ENCODE measurements at places on chromosomes 3 and 15.
A peak's percentile ranks its signal among the peaks of the same experiment; 100 is the strongest.

DNA sequence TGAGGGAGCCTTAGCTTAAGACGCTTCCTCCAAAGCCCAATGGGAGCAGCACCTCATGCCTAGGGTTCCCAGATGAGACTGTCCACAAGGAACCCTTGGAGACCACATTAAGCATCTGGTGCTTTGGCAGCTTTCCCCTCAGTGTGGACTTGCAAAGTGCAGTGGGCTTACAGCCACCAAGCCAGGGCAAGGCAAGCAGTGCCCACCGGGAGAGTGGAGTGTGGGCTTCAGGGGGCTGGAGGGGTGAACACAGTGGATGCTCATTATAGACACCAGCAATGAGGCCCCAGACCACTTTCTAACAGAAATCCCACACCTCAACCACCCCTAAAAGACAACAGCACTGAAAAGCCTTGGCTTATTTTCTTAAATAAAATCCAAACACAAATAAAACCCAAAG lies 9.1 kb upstream of the MUSTN1 start:
- DNase-seq, result no peak

GRCh38 chr15:41832875-41833274 lies 5.0 kb downstream of the JMJD7 start:
- DNase-seq, result no peak

GRCh38 chr15:92288755-92289154 lies 104.9 kb upstream of the ST8SIA2 start:
- no peak for DNase-seq

- DNase-seq, result peak; percentile 1
These were observed 37.5 kb downstream of the TTC23 start for GRCh38 chr15:99211926-99212325.

DNA sequence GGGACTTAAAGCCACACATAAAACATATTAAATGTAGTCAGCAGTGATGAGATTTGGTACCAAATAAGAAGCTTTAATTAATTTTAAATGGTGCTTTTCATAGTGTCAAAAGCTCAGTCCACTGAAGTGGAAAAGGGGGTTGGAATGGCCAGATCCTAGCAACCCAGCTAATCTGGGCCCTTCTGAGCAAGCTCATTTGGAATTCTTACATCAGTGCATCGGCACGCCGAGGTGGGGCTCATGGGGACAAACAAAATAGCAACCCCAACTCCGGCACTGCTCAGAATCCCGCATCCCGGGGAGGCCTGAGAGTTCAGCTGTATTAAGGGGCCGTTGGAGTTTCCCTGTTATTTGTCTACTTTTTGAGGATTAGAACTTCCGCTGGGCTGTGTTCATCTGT lies 526.4 kb downstream of the SOX2 start:
- peak; percentile 47 for DNase-seq

GRCh38 chr3:16432714-16433113 lies 80.8 kb downstream of the RFTN1 start:
- DNase-seq, result no peak

DNA sequence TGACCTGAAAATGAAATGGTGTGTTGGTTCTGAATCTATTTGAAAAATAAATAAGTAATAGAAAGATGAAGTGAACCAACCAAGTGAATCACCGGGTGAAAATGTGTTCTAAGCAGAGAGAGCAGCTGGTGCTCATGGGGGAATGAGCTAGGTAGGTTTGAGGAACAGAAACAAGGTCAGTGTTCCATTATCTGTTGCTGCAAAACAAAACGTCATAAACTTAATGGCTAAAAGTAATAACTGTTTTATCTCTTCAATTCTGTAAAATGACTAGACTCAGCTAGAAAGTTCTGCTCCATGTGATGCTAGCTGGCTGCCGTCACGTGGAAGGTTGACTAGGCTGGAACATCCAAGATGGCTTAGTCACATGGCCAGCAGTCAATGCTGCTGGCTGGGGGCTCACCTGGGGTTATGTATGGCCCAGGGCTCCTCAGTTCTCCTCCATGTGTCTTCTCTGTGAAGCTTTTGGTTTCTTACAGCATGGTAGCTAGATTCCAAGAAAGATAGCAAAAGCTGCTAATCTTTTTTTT lies 13.3 kb upstream of the SH3BP5 start:
- no peak for DNase-seq

DNA sequence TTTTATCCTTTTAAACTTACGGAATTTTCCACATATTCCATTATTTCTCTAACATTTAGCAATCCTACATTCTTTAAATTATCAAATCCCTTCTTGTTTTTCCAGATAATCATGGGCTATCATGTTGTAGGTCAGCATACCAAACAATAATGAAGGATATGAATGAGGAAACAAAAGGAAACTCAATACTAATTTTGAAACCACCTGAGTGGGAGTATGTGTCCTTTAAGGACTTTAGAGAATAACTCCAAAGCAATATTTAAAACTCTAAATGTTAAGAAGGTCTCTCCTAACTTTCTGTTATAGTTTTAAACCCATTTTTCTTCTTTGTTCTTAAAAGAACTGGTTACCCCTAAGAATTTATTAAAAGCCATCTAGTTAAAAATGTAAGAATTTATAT lies 43.0 kb downstream of the TP53BP1 start:
- no peak for DNase-seq

DNA sequence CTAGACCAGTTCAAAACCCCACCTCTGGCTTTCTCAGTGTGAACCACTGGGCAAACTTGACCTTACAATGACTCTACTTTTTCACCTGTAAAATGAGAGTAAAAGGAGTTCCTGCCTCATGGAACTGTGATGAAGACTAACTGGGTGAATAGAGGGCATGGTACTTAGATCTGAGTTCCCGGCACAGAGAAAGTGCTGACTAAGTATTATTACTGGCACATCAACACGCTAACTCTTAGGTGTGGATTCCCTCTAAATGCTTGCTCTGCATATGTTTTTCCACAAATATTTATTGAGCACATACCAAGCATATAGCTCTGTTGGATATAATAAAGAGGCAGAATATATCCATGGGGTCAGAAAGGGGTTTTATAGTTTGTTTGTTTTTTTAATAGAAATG lies 437.8 kb downstream of the MAGI1 start:
- no peak for DNase-seq

- DNase-seq, result no peak
These were observed 136.9 kb downstream of the NUP210 start for GRCh38 chr3:13282986-13283876.

DNA sequence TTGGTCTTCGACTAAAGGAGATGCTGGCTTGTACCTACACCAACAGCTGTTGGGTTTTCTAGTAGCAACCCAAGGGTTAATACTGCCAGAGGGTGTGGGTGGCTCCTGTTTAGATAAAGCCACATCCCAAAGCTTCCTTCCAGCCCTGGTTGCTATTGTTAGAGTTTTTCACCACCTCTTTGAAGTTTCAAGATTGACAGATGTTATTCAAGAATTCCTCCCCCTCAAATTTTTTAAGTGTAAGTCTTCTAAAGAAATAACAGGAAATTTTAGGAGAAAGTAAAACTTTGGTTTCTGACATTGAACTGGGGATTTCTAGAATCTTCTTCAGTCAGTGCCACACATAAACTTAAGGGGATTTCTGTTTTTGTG lies 60.9 kb downstream of the TGFBR2 start:
- no peak for DNase-seq

DNA sequence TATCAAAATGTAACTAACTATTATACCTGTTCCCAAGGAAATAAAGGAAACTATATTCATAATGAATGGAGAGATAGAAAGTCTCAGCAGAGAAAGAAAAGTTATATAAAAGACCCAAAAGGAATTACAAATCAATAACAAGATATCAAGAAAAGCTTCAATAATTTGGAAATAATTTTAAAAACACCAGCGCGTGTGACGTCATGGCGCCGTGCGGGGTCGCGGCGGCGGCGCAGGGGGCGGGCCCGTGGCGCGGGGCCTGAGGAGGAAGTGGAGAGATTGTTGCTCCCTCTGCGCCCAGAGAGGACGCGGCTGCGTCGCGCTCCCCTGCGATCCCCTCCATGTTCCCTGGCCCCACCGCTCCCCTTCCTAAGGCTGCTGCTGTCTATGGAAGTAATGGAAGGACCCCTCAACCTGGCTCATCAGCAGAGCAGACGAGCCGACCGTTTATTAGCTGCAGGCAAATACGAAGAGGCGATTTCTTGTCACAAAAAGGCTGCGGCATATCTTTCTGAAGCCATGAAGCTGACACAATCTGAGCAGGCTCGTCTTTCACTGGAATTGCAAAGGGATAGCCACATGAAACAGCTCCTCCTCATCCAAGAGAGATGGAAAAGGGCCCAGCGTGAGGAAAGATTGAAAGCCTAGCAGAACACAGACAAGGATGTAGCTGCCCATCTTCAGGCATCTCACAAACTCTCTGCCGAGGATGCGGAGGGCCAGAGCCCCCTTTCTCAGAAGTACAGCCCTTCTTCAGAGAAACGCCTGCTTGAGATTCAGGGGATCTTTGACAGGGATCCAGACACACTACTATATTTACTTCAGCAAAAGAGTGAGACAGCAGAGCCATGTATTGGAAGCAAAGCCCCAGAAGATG lies 4.1 kb downstream of the XCR1 start:
- DNase-seq, result no peak

GRCh38 chr3:160170409-160171370 lies 54.5 kb upstream of the C3orf80 start:
- DNase-seq, result no peak

DNA sequence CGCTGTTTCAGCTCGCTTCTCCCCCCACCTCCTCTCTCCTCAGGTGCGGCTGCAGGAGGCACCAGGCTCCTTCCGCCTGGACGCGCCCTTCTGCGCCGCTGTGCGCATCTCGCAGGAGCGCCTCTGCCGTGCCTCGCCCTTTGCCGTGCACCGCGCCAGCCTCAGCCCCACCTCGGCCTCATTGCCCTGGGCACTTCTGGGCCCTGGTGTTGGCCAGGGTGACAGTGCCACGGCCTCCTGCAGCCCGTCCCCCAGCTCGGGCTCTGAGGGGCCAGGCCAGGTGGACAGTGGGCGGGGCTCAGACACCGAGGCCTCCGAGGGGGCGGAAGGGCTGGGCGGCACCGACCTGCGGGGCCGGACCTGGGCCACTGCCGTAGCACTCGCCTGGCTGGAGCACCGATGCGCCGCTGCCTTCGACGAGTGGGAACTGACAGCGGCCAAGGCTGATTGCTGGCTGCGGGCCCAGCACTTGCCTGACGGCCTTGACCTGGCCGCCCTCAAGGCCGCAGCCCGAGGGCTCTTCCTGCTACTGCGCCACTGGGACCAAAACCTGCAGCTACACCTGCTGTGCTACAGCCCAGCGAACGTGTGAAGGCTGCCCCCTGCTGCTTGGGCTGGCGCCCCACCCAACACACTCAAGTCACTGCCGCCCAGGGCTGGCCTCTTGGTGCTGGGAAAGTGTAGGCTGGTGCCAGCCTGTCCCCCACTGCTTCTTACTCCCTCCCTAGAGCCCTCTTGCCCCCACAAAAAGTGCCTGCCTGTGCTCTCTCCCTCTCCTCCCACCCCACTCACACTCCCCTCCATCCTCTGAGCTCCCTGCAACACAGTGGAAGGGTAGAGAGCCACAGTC lies 7.1 kb downstream of the ALG3 start:
- no peak for DNase-seq

- no peak for DNase-seq
These were observed 492.9 kb downstream of the GBE1 start for GRCh38 chr3:81268526-81268925.

DNA sequence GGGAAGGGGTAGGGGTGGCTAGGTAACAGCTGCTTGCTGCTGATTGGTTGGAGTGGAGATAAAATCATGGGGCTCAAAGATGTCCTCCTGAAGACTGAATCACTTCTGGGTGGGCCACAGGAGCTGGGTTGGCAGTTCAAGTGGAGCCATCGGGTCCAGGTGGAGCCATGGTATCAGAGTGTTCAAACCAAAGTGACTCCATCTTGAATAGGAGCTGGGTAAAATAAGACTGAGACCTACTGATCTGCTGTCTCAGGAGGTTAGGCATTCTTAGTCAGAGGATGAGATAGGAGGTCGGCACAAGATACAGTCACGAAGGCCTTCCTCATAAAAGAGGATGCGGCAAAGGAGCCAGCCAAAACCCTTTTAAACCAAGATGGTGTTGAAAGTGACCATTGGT lies 96.5 kb downstream of the RTP4 start:
- no peak for DNase-seq

- no peak for DNase-seq
These were observed 142.9 kb upstream of the MRPL3 start for GRCh38 chr3:131645638-131646037.

- DNase-seq, result peak; percentile 30
These were observed 53.7 kb downstream of the BDH1 start for GRCh38 chr3:197501879-197502620.

DNA sequence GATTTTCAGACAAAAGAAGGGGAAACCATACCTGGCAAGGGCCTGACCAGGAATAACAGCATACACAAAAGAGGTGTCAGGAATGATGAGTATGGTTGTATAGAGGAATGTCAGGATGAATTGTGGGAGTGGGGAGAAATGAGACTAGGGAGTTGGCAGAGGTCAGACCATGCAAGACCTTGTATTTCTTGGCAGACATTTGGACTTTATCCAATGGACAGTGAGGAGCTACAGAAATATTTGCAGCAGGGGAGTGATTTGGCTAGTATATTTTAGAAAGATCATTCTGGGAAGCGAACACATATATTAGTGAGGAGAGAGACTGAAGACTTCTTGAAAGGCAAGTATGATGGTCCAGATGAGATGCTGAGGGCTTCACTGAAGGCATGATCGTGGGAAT lies 25.4 kb upstream of the ALPK3 start:
- no peak for DNase-seq

DNA sequence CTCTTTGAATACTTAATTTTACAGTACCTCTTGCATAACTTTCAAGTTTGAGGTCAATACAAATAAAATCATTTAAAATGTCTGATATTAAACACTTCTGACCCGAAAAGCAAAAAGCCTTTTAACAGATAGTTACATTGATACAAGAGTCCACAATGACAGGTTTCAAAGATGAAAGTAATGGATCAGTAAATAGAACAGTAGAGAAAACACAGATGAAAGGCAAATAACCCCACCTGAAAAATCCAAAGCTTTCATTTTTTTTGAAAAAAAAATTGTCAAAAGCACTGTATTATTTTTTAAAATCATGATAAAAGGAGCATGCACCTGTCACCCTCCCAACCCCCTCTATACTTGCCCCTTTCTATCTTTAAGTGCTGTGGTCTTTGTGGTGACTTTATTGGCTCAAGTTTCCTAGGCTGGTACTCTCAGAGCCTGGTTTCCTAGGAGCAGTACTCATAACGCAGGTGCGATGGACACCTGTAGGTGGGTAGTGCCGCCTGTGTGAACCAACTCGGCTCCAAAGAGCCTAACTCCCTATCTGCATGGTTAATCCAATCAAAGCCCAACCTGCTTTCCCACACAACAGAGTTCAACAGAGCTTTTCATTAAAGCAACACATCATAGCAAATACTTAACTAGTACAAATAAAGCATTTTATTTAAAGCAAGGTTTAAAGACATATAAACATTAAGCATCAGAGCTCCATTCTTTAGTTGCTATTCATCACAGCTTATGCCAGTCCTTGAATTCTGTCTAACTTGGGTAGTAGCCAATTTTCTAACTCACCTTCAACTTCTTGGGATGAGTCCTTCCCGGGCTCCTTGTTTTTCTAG lies 32.2 kb downstream of the LIPC start:
- no peak for DNase-seq

DNA sequence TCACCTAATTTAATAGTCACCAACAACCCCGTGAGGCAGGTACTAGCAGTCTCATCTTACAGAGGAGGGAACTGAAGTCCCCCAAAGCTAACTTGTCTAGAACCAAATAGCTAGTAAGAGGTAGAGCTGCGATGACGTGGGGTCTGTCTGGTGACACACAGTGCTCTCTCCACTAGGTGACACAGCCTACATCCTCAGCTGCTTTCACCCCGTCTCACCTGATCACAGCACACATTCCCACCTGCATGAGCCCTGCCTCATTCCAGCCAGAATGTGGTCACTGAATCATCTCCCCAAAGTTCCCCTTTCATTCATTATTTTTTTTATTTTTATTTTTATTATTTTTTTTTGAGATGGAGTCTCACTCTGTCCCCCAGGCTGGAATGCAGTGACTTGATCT lies 21.3 kb upstream of the MAGEF1 start:
- DNase-seq, result no peak

All from lung (tissue), 17 donors.